Memory B cell (primary cell): ENCODE measurements at places on chromosomes 12 and 14.

GRCh38 chr12:18139254-18139653, 49.3 kb upstream of the RERGL start:
- no peak for DNase-seq

GRCh38 chr12:113860950-113861349, 105.2 kb downstream of the RBM19 start:
- DNase-seq, result no peak

- no peak for DNase-seq
Measured at GRCh38 chr12:111103583-111103982, 183.2 kb upstream of the MYL2 start.

GRCh38 chr12:3892631-3893030, 19.4 kb upstream of the PARP11 start:
- DNase-seq, result no peak

DNA sequence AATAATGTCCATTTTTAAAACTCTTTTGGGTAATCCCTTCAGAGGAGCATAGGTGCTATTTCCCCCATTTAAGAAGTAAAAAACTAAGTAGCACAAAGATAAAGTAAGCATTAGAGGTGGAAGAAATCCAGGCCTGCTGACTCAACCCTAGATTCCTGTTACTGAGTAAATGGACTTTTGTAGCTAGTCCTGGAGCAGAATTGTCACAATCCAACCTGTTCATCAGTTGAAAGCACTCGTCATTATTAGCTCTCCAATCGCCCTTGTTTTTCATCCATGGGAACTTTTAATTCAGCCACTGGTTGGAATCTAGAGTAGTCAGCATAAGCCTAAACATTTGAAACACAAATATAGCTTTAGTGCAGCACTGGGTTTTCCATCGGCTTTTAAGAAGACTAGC, 139.5 kb upstream of the AMIGO2 start:
- DNase-seq, result no peak

DNA sequence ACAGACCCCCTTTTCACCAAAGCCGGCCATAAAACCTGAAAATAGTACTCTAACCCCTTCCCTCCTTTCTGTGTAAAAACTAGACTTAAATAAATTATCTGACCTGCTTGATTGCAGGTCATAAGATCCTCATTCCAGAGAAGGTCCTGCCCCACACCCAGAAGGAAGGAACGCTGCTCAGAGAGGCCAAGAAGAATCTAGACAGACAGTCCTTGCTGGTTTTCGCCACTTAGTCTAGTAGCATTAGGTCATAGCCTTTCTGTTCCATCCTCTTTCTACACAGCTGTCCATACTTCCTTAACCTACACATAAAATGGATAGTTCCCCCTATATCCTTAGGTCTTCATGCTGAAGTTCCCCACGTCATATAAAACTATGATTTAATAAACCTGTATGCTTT, 83.7 kb upstream of the IGF1 start:
- no peak for DNase-seq

DNA sequence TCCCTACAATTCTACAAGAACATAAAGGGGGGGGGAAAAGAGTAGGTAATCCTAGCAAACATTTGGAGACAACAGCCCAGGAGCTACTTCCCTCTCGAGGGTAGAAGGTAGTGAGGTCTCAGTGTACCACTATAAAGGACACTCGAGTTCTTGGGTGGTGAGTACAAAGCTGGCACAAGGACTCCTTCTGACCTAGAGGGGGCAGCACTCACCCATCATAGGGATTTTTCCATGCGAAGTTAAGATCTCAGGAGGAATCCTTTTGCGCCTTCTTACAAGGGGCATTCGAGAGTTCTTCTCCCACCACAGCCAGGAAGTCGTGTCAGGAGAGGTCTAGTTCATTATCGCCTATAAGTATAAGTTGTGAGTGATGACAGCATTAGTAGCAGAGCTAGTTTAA, 200.2 kb upstream of the RBM19 start:
- DNase-seq, result no peak

DNA sequence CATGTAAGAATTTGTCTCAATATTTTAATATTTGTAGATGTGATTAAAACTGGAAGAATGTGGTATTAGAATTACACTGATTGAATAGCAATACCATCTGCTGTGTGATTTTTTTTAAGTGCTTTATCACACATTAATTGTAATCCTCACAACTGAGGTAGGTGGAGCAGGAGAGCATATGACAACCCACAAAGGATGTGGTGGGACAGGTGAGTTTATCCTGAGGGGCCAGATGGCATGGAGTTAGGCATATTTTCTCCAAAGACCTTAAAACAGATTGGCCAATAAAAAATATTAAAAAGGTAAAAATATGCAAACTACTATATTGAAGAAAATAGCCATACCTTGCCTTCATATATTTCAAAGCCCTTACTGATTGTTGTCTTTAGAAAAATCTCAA, 7.8 kb downstream of the LRRC10 start:
- DNase-seq, result no peak

- DNase-seq, result no peak
Measured at GRCh38 chr12:20395791-20396550, 27.6 kb downstream of the PDE3A start.

- DNase-seq, result no peak
Measured at GRCh38 chr14:92973798-92974372, 50.9 kb downstream of the CHGA start.

- DNase-seq, result no peak
Measured at GRCh38 chr12:112238441-112238840, 113.1 kb downstream of the TRAFD1 start.

- DNase-seq, result no peak
Measured at GRCh38 chr12:95443459-95443858, 30.5 kb upstream of the METAP2 start.

DNA sequence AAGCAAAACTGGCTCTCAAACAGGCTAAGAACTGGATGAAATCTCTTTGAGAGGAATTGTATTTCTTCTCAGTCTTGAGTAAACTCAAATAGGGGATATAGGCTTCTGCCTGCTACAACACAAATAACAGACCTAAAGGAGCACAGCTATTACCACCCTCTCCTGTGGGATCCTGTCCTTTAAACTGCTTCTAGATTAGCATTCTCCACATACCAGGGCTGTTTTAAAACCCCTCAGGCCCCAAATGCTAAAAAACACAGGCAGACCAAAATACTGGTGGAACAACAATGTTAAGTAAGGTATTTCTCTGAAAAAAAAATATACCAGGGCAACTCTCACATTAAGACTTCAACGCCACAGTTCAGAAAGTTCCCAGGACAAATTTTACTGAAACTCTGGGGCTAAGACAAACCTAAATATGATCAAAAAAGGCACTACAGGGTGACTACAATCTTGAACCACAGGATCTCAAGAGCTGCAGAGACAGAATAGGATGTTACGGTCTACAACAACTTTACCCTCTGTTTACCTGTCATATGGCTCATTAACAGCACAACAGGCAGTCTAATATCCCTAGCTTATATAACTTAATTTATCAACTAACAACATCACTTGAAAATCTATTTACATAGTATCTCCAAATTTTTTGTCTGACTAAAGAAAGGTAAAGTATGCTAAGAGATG, 7.2 kb downstream of the CPNE8 start:
- DNase-seq, result no peak

DNA sequence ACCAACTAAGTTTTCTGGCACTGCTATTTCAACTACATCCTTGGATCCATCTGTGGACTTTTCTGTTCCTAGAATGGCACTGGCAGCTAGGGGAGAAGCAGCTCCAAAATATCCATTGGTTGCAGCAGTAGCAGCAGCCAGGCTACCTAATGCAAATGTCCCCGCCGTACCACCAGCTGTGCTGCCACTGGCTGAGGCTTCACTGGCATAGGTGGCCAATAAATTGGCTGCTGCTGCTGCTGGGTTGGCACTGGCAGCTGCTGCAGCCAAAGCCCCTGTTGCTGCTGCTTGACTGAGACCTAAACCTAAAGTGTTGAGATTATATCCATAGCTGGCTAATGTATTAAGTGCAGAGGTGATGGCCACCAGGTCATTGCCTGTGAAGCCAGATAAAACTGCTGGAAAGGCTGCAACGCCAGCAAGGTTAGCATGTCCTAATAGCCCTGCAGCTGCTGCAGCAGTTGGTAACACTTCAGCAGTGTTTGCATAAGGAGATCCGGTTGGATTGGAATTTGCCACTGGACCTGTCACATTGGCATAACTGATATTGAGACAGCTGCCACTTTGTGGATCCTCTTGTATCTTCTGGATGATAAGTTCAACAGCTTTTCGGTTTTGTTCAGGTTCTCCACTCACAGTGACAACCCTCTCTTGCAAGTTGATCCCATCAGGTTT, 149.5 kb downstream of the NOVA1 start:
- DNase-seq, result no peak

- DNase-seq, result no peak
Measured at GRCh38 chr14:100649173-100649519, 61.9 kb upstream of the BEGAIN start.

- peak; percentile 48 for DNase-seq
Measured at GRCh38 chr14:69260861-69261564, 1.1 kb downstream of the GALNT16 start.

DNA sequence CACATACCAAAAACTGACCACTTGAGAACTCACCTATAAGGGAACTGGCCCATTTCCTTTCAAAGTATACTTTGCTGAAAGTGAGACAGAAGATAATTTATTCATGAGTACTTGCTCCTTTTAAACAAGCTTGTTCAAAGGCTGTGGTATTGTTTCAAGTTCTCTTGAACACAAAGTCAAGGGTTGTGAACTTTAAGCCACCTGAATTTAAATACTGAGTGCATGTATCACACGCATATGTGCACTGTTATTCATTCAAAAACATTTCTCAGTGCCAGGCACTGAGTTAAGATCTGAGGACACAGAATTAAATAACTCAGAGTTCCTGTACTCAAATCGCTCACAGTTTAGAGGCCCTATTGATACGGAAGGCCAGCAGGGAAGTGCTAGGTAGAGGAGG, 19.1 kb upstream of the LDHB start:
- no peak for DNase-seq

DNA sequence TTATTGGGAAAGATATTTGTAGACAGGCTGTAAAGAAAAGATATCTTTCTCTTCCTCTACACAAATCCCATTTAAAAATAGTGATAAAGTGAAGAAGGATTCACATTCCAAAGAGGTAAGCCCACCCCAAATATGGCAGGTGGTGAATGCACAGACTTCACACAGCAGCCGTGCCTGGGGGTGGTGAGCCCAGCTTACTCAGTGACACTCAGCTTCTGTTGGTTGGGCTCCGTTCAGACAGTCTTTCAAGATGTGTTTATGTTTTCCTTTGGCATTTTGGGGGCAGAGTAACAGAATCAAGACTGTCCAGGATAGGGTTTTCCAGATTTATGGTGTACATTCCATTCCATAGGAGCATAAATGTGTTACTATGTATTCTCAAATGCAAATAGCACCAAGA, 4.1 kb upstream of the COL2A1 start:
- DNase-seq, result no peak

GRCh38 chr14:68975667-68976066, 3.4 kb downstream of the ACTN1 start:
- no peak for DNase-seq

DNA sequence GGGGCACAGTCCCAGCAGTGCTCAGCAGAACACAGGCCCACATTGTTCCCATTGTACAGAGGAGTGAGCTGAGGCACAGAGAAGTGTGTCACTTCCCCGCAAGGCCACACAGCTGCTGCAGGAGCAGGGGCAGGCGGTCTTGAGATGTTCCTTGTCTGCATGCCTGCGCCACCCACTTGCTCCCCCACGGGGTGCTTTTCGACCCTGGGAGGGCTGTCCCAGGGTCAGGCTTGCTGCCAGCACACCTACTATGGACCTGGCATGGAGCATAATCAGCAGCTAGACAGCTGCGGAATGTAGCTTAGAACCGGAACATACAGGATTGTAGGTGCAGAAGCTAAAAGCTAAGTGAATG, 7.8 kb upstream of the EP400 start:
- DNase-seq, result no peak

DNA sequence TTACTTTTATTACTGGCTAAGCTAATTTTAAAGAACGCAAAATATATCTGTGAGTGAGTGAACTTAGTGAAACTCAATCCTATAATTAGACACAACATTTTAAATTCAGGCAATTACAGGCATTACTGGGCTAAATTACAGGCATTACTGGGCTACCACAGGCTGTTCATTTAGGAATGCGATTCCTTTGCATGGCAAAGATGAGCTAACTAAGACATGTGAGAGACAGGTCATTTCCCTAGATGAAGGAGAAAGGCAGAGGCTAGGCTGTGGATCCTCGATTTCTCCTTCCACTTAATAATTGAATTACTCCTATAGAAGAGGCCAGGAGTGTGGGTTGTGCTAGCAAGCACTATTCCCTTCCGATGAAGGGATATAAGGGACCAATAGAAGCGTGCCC, 429.4 kb upstream of the LMO3 start:
- DNase-seq, result no peak

DNA sequence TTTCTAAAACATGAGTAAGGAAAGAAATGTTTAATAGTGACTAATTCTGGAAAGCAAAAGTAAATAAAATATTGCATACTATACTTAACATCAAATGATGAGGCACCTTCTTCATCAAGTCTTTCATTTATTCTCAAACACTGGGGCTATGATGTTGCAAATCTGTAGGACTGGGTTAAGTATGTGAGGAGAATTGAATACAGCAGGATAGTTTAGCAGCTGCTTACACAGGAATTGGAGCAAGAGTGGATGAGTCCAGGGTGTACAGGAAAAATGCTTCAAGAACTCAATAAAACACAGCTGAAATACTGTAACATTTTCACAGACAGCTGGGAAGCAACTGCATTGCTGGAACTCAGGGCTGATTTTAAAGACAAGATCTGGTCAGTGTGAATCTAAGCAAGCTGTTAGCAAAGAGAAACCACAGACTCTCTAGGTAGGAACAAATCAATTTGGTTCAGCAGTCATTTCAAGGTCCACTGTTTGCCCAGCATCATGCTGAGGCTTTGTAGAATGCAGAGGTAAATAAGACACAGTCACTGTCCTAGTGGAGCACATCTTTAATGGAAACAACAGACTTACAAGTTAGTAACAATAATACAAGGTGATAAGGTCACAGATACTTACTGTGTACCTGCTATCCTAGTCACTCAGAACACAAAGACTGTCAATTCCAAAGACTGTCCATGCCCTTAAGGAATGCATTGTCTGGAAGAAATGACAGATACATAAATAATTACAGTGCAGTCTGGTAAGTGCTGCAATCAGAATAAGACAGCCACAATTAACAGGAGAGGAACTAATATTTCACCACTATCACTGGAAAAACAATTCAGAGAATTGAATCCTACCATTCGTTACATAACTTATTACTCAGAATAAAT, 96.8 kb upstream of the DACT1 start:
- no peak for DNase-seq

DNA sequence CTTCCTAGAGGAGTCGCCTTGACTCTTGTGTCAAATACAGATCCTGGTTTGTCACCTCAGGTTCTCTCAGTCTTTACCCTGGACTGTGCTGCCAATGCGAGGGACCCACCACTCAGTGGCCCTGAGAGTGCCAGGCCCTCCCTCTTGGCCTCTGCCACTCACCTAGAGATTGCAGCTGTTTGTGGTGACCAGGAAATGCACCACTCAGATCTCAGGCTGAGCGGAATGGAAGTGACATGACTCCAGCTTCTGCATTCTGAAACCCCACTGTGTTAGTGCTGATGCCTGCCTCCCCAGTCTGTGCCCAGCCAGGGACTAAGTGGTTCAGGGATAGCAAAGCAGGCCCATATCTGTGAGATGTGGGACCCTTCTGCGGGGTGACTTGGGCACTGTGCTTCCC, 27.8 kb upstream of the NEDD1 start:
- DNase-seq, result no peak
